Cardiac muscle cell (in vitro differentiated cells and primary cell): ENCODE measurements at places on chromosomes 16 and 17. TPM values are rescaled to one million over a fixed set of nuclear protein-coding genes. Genes with fewer than 3 reads are reported as not detected.

GINS2 gene
- 8.9 and 17.9 TPM in 2 replicates for total RNA-seq

DNA sequence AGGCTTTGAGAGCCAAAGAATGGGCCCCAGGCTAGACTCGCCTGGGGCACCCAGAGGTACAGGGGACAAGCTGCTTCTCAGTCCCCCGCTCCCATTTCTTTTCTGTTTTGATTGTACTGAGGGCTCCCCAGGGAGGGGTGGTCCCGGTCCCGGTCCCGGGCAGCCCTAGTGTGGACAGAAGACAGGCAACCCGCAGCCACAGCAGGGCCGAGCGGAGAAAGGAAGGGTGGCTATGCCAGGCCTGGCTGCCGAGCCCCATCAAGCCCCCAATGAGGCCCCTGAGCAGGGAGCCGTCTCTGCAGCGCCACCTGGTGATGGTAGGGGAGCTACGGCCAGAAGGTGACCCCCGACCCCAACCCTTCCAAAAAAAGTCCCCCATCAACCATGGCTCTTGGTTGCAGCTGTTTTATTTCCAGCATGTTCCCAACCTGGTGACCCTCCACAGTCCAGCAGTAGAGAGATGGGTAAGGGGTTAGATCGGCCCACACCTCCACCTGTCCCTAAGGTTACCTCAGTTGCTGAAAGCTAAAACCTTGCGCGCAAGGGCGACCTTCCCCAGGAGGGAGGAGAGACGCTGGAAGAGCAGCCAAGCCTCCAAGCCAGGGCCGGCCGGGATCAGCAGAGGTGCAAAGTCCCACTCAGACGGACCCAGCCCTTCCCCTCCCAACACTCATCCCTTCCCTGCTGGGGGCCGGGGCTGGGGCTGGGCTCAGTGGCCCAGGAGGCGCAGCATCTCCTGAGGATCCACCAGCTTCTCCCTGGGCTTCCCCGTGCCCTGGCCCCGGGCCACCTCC is 2.6 kb upstream of the GRIN2C start:
- H3K27me3 ChIP-seq: peaks cover 47% of the 10 kb centered on the region
- H3K4me1 ChIP-seq: peaks cover 4% of the 10 kb centered on the region
- H3K4me3 ChIP-seq: no peak overlapping the region
- DNase-seq: peak; percentile 85

- no peak overlapping the region for H3K4me3 ChIP-seq
- H3K4me1 ChIP-seq: no peaks in the 10 kb centered on the region
- H3K36me3 ChIP-seq: no peaks in the 10 kb centered on the region
- no peak overlapping the region for H3K27ac ChIP-seq
- H3K27me3 ChIP-seq: peaks cover 7% of the 10 kb centered on the region
Measured at GRCh38 chr17:73938706-73939105, 264.8 kb upstream of the RPL38 start.

DNA sequence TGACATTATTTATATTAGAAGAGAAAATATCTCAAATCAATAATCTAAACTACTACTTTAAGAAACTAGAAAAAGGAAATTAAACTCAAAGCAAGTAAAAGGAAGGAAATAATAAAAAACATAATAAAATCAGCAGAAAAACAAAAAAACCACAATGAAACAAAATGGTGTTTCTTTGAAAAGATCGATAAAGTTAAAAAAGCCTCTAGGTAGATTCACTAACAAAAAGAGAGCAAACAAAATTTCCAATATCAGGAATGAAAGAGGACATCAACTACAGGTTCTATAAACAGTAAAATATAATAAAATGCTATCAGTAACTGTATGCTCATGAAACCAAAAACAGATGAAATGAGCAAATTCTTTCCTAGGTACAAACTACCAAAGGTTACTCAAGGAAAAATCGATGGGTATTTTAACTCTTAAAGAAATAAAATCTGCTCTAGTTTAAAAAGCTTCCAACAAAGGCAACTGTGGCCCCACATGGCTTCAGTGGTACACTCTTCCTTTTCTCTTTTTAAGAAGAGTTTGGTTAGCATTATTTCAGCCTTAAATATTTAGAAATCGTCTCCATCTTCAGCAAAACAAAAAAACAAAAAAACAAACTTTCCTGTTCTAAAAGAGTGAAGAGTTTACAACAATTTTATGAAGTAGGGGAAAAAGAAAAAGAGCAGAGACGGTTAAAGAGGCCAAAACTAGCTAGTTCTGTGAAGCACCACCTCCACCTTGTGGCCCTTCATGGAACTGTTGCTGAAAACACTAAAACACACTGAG is 102.2 kb downstream of the TRIM37 start:
- no peak overlapping the region for H3K27ac ChIP-seq
- H3K27me3 ChIP-seq: no peaks in the 10 kb centered on the region
- H3K36me3 ChIP-seq: no peaks in the 10 kb centered on the region
- H3K4me3 ChIP-seq: no peak overlapping the region
- H3K4me1 ChIP-seq: peaks cover 34% of the 10 kb centered on the region

DNA sequence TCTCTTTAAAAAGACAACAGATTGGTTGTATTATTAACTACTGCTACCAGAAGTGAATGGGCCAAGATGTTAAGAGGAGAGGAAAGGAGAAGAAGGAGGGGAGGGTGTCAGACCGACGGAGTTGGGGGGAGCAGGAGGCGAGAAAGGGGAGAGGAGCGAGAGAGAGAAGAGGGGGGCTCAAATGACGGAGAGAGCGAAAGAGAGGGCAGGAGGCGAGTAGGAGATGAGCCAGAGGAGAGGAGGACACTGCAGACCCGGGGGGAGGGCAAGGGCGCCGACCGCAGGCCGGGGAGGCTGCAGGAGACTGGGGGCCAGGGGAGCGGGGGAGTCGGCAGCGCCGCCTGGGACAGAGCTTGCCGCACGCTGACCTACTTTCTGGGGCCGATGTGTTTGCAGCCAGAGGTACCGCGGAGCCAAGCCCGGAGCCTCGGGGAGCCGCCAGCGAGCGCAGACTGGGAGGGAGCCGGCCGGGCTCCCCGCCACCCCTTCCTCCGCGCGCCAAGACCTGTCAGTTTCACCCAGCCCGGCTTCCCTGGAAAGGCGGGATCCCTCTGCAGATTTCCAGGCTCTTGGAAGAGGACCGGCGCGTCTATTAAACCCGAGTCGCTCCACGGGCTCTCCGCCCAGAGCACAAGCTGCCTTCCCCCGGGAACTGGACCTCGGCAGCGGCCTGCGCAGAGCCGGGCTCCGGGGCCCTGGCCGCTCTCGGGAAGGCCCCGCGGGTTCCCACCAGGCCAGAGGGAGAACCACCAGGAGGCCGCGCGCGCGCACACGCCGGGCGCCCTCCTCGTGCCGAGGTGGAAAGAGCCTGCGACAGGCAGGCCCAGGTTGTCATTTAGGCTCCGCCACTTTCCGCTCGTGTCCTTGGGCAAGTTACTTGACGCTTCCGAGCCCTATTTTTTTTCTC is 74.6 kb downstream of the CMC2 start:
- H3K27ac ChIP-seq: no peak overlapping the region
- peaks cover 47% of the 10 kb centered on the region for H3K27me3 ChIP-seq
- peak overlapping the region; percentile 24 for H3K4me3 ChIP-seq
- H3K36me3 ChIP-seq: no peaks in the 10 kb centered on the region
- DNase-seq: peak; percentile 91

DNA sequence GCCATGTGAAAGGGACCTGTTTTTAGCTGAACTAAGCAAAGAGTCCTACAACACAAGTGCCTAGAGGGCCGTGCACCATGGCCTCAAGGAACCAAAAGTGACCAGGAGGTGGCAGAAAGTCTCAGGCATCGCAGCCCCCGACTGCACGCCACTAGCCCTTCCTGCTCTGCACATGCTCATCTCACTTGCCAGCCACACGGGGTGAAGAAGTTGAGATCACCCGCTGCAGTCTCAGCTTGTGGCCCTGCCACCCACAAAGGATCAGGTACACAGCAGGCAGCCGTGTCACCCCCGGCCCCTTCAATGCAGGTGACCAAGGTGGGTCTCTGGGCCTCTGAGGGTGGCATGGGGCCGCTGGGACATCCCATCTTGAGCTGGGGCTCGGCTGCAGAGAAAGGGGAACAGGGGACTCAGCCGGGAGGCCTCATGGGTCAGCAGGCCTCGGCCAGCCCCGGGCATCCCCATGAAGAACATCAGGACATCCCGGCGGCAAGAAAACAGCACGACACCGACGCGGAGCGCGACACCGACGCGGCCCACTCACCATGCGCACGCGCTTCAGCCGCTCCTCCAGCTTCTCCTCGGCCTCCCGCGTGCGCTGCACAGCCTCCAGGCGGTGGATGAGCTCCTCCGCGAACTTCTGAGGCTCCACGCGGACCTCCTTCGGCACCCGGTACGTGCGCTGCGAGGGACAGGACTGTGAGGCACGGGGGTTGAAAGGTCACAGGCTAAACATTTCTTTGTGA is 21.0 kb downstream of the PDIA2 start:
- no peak overlapping the region for H3K4me3 ChIP-seq
- H3K36me3 ChIP-seq: no peaks in the 10 kb centered on the region

DNA sequence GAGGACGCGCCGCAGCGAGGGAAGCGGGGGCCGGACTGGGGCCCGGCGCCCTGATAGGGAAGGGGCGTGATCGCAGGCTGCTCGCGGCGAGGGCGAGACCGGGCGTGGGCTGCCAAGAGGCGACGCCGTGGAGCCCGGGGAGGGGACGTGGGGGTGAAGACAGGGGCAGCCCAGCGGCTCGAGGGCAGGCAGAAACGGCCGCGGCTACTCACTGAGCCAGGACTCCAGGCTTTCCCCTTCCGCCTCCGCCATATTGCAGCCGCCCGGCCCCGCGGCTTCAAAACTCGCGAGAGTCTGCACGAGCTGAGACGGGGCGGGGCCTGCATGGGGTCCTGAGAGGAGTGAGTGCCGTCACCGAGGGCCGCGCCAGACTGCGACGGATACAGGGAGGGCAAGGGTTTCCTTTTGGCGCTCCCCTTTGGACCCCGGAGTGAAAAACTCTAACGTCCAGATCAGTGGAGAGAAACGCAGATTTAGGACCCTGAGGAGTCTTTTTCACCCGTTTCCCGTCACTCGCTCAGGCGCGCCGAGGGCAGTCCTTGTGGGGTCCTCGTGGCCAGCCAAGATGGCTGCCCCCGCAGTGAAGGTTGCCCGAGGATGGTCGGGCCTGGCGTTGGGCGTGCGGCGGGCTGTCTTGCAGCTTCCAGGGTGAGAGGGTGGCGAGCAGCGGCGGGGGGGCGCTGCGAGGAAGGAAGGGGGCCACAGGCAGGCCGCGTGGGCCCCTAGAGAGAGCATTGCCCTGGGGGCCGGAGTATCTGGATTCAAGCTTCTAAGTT is at the start of the genes GGA3 and MRPS7:
TSS of gene GGA3 (minus strand) at position 271 of the 776 bp plus-strand sequence. CDS start at position 252, 19 bp downstream.
TSS of gene MRPS7 (plus strand) at position 544 of the 776 bp plus-strand sequence. CDS start at position 566, 22 bp downstream.
- peaks cover 14% of the 10 kb centered on the region for H3K4me1 ChIP-seq
- peak within 1 kb of the TSS; percentile 91 for H3K4me3 ChIP-seq
- peak; percentile 95 for DNase-seq
- H3K36me3 ChIP-seq: peaks cover 9% of the 10 kb centered on the region

DNA sequence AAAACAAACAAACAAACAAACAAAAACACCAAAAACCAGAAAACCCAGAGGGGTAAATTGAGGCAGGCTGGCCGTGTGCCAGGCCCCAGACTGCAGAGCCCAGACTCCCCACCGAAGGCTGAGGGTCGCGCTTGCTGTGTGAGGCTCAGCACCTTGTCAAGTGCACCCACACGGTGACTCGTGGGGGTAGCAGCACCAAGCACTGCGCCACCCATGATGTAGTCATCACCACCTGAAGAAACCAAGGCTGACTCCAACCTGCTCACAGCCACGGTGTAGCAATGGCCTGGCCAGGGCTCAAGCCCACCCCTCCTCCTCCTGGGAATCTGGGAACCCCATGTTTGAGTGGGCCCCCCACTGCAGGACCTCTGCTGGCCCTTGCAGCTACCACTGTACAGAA is 11.9 kb downstream of the MCRIP1 start:
- no peaks in the 10 kb centered on the region for H3K36me3 ChIP-seq
- no peak for DNase-seq
- no peaks in the 10 kb centered on the region for H3K27me3 ChIP-seq

DNA sequence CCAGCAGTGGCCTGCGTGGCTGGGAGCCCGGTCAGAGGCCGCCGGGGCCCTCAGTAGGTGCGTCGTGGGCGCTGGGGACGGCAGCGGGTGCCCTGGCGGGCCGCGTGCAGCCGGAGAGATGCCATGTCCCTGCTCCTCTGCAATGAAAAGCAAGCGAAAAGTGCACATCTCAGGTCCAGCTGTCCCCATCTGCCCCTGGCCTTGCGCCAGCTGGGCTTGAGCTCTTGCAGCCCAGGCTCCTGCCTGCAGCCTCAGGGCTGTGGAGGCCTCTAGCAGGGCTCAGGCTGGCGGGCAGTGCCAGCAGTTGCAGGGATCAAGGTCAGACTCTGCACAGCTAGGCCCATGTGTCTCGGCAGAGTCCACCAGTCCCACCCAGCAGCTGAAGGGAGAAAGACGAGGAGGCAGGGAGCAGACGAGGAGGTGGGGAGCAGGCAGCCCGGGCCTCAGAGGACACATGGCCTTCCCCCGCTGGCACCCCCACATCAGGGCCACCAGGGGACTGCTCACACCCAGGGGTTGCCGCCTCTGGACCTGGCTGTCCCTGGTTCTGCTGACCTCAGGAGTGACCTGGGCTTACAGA is 11.2 kb downstream of the SLC16A3 start:
- H3K4me3 ChIP-seq: no peak overlapping the region
- H3K27me3 ChIP-seq: no peaks in the 10 kb centered on the region
- no peak for DNase-seq
- H3K27ac ChIP-seq: peak overlapping the region; percentile 85
- peaks cover 65% of the 10 kb centered on the region for H3K4me1 ChIP-seq

DNA sequence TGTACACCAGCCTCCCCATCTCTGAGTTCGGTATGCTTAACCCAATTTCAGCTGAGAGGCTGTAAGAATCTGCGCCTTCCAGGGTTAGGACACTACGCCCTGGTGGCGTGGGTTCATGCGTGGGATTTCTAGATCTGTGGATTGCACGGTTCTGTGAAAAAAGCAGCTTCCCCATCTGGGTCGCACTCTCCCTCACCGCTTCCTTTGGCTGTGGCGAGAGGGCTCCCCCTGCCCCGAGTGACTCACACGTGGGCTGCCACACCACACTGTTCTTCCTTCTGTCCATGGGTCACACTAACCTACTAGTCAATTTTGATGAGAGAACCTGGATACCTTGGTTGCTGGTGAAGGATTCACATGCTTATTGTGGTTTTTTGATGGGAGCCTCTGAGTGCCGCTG is 256.0 kb upstream of the MAF start:
- no peak overlapping the region for H3K27ac ChIP-seq
- H3K4me1 ChIP-seq: no peaks in the 10 kb centered on the region
- no peak overlapping the region for H3K4me3 ChIP-seq
- peaks cover 5% of the 10 kb centered on the region for H3K27me3 ChIP-seq
- no peaks in the 10 kb centered on the region for H3K36me3 ChIP-seq

SMPD3 gene
- 0.27 TPM in 1 of 2 replicates, not detected in the other for total RNA-seq
